Esophagus squamous epithelium (tissue), 5 donors: ENCODE measurements at places on chromosomes 5 and 9.
A peak's percentile ranks its signal among the peaks of the same experiment; 100 is the strongest.

GRCh38 chr5:31280210-31280609 is 86.7 kb downstream of the CDH6 start:
- no peak for DNase-seq

- no peak for DNase-seq
These were observed 14.2 kb downstream of the AP3B1 start for GRCh38 chr5:78280261-78280660.

DNA sequence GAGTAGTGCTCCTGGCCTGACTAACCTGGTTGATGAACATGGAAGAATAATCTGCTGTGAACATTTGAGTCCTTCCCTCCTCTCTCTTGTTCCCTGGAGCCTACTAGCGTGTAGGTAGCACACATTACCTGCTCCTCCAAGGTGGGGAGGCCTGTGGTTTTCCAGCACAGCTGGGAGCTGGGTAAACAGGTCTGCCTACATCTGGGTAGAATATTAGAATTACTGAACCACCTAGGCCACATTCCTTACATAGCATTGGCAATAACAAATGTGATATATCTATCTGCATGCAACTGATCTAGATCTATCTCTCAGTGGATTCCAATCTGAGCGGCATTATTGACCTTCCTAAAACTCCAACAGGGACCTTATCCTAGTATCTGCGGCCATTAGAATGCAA is 151.0 kb upstream of the ZNF366 start:
- no peak for DNase-seq

- DNase-seq, result no peak
These were observed 17.4 kb downstream of the DNAJA1 start for GRCh38 chr9:33042473-33042872.

- no peak for DNase-seq
These were observed 1.0 kb upstream of the CRB2 start for GRCh38 chr9:123354806-123355508.

DNA sequence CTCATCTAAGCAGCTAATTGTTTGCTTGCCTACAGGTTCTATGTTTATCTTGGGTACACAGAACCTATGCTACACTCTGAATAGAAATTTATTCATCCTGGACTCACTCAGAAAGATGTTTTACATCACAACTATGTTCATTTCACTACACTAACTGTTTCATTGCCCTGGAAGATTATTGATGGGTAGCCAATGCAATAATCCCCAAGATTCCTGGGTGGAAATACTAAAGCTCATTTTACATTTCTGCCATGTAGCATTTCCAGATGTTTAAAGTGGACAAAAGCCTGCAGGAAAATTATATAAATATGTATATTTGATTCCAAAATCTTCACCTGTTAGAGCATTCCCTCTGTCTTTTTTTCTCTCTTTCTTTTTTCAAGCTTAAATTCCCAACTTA is 51.9 kb upstream of the IL7R start:
- no peak for DNase-seq

GRCh38 chr9:96020792-96021550 is 145.5 kb downstream of the ERCC6L2 start:
- no peak for DNase-seq

DNA sequence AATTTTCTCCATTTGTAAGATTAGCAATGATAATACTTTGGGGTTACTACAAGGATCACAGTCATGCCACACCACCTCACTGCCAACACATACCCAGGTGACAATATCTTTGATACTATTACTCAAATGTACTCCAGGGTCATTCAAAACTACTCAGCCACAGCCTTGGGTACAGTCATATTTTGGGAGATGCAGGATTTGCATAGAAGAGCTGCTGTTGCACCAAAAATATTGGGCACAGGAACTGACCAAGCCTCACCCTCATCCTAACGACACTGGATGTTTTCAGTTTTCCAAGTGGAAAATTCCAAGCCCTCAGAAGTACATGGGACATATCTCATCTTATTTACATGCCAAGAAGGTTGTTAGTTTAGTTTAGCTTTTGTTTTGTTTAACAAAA is 120.9 kb upstream of the C6 start:
- no peak for DNase-seq

GRCh38 chr5:17308326-17309065 is 91.1 kb downstream of the BASP1 start:
- DNase-seq, result no peak

- no peak for DNase-seq
These were observed 6.8 kb downstream of the RALGDS start for GRCh38 chr9:133113949-133114885.

GRCh38 chr9:100575765-100576386 is 2.0 kb upstream of the CAVIN4 start:
- DNase-seq, result no peak

DNA sequence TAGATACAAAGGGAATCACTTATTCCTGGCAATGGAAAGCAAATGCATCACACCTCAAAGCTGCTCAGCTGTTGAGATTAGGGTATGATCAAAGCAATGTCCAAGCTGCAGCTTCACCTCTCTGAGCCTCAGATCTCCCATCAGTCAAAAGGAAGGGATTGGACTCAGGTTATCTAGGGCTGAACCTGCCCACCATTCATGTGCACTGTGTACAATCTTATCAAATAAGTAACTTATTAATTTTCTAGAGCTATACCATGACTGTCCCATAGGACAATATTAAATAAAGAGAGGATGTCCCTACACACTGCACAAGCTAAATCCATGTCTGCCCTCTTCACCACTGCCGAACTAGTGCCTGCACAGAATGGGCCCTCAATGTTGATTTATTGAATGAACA is 127.0 kb downstream of the HSD17B3 start:
- DNase-seq, result no peak

GRCh38 chr5:59660737-59661136 is 232.8 kb downstream of the PDE4D start:
- no peak for DNase-seq

DNA sequence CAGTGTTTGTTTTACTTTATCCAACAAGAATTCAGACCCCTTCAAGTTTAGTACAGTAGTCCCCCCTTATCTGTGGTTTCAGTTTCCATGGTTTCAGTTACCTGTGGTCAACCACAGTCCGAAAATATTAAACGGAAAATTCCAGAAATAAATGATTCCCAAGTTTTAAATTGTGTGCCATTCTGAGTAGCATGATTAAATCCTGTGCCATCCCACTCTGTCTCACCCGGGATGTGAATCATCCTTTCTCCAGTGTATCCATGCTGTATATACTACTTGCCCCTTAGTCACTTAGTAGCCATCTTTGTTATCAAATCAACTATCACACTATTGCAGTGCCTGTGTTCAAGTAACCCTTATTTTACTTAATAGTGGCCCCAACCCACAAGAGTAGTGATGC is 153.8 kb upstream of the RASA1 start:
- DNase-seq, result no peak

DNA sequence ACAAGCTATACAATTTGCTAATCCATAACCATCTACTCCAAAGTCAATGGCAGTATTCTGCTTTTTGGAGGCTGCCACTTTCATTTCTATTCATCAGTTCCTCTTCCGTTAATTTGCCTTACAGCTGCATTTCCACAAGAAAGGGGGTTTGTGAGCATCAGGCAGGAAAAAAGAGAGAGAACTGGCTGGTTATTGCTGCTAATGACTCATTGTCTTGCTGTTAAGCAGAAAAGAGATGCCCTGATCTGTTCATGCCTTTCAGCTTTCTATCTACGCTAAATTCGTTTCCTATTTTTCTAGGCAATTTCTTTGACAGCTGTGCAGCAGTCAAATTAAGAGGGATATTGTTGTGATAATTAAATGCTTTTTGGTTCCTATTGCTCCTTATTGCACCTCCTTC is 65.9 kb upstream of the GNAQ start:
- no peak for DNase-seq

GRCh38 chr9:108934323-108934893 is at the start of gene ABITRAM:
Gene ABITRAM (plus strand): TSS chr9:108934400. CDS start chr9:108934487, 87 bp downstream.
- peak; percentile 15 for DNase-seq

DNA sequence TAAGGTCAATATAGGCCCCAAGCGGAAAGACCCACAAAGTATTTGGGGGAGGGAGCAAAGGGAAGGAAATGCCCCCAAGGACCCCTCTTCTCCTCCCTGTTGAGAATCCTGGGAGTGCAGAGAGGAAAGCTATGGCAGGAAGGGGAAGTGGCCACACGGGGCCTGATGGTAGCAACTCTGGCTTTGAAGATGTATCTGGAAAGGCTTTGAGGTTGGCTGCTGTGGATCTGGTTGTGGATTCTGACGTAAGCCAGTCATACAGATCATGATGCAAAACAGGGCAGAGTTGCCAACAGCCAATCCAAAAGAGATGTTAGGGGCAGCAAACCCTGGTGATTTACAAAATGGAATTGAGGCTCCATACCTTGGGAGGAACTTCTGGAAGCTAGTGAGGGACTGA is 108.8 kb downstream of the PRKACG start:
- DNase-seq, result no peak

- no peak for DNase-seq
These were observed 29.7 kb downstream of the PPP1R2B start for GRCh38 chr5:156879665-156880285.

GRCh38 chr5:76771705-76772405 is 47.0 kb upstream of the F2RL1 start:
- no peak for DNase-seq

GRCh38 chr5:143219696-143220095 is 183.8 kb downstream of the NR3C1 start:
- DNase-seq, result no peak

GRCh38 chr9:103474156-103474555 is 479.0 kb downstream of the CYLC2 start:
- DNase-seq, result no peak

GRCh38 chr5:128036950-128037349 is 46.6 kb upstream of the SLC12A2 start:
- no peak for DNase-seq

GRCh38 chr5:97499605-97500004 is 316.6 kb upstream of the RIOK2 start:
- no peak for DNase-seq

- no peak for DNase-seq
These were observed 2.7 kb upstream of the RAPGEF6 start for GRCh38 chr5:131637694-131638093.

GRCh38 chr9:133714606-133715294 is 23.4 kb downstream of the SARDH start:
- DNase-seq, result no peak

DNA sequence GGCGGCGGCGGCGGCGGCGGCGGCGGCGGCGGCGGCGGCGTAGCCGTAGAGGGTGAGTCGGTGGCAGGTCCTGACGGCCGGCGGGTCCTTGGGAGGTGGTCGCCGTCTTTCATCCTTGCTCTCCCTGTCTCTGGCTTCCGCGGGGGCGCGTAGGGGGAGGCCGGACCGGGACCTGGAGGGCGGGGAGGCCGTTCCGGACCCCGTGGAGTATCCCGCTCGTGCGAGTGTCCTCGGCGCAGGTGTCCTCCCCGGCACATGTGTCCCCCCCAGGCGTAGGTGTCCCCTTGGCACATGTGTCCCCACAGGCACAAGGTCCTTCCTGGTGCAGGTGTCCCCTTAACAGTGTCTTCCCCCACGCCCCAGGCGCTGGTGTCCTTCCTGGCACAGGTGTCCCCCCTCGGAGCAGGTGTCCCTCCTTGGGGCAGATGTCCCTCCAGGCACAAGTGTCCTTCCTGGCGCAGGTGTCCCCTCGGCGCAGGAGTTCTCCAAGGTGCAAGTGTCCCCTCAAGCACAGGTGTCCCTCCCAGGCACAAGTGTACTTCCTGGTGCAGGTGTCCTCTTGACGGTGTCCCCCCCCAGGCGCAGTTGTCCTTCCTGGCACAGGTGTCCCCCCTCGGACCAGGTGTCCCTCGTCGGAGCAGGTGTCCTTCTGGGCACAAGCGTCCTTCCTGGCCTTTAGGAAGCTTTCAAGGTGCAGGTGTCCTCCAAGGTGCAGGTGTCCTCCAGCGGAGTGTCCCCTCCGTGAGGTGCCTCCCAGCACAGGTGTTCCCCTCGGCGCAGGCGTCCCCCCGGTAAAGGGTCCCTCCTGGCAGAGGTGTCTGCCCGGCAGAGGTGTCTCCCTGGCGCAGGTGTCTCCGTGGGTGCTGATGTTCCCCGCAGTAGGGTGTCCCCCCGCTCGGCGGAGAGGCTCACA is 519 bp downstream of the EXOC3 start:
- DNase-seq, result no peak

DNA sequence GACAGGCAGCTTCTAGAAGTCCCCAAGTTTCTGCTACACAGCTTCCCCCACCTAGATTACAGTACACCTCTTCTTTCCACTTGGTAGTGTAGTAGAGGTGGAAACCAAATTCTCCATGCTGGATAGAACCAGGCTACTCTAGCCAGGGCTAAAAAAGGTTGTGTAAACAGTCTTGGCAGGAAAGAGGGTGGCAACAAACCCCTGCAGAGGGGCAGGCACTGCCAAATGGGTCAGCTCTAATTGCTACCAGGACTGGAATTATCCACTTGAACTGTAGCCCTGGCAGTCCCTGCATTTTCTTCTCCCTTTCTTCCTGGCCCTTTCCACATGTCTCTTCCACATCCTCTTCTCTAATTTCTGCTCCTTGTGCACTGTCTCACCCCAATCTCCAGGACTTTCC is 24.8 kb downstream of the RANBP3L start:
- no peak for DNase-seq

DNA sequence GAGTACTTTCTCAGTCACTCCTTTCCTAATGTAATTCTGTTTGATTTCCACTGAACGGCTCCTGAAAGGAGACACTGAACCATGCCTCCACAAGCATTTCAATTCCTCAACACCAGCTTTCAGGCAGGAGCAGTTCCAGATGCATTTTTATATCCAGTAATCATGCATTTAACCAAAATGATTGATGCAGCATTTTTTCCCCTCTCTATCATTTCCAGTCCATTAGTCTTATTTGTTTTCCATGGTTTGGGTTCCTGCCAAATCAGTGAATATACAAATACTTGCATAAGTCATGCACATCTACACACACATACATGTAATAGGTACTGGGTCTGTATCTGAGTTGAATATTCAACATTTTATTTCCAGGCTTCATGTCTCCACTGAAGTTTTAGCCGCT is 122.7 kb downstream of the GRIA1 start:
- DNase-seq, result no peak

DNA sequence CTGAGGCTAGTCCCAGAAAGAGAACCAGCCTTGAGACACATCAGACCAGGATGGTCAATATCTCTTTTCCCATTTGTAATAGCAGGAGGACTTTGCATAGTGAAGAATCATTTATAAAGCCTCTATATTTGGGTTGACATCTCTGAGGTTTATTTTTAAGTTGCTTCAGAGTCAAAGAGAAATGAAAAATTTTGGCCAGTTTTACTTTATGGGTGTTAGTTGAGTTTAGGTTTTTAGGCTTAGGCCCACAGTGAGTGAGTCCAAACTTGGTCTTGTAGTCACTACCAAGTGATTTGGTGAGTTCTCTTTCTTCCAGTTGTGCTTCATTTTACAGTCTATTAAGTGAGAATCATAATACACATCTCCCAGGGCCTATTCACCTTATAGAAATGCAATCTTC is 5.3 kb upstream of the MEF2C start:
- DNase-seq, result no peak

- no peak for DNase-seq
These were observed 28.8 kb downstream of the ALG2 start for GRCh38 chr9:99192786-99193465.

- DNase-seq, result no peak
These were observed 218.5 kb upstream of the DAPK1 start for GRCh38 chr9:87278971-87279733.
